ENCODE measurements at places on chromosomes 7 and 10.

DNA sequence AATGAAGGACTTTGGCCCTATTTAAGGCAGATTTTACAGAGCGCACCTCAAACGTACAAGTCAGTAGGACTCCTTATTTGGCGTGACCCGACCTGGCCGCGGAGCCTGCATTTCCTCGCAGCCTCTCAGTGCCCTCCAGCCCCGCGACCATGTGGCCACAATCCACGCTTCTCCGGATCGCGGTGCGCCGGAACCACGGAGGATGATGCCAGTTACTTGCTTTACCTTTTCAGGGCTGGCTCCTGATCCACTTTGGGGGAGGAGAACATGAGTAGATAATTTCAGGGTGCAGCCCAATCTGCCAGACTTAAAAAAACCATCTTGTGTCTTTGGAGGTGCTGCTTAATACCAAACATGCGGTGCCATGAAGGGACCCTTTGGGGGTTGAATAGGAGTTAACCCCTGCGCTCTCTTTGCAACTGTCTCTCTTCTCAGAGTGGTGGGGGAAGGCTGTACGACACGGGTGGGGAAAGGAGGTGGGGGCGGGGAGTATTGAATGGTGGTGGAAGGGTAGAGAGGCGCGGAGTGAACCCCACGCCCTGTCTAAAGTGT, 1.5 kb downstream of the FRAT1 start:
- no peak for DNase-seq

DNA sequence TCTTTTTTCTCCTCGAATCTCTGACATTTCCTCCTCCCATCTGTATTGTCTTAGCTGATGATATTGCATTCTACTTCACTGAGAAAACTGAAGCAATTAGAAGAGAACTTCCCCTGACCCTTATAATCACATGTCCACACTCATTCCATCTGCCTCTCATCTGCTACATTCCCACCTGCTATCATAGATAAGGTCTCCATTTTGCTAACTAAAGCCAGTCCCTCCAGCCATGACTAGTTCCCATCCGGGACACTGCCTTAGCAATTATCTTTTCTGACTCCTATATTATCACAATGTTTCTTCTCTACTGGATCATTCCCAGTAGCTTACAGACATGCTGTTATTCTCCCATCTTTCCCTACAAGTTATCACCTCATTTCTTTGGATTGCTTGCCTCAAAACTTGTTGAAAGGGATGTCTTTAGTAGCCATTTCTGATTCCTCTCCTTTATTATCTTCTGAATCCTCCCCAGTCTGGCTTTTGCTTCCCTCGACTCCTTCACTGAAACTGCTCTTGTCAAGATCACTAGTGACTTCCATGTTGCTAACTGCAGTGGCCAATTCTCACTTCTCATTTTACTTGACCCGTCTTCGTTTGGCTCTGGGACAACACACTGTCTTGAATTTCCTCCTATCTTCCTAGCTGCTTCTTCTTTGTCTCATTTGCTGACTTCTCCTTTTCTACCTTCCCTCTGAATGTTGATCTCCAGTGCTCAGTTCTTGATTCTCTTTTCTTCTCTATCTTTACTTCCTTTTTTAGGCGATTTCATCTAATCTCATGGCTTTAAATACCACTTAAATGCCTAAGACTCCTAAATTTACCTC, 35.9 kb downstream of the FZD1 start:
- DNase-seq: no peak

DNA sequence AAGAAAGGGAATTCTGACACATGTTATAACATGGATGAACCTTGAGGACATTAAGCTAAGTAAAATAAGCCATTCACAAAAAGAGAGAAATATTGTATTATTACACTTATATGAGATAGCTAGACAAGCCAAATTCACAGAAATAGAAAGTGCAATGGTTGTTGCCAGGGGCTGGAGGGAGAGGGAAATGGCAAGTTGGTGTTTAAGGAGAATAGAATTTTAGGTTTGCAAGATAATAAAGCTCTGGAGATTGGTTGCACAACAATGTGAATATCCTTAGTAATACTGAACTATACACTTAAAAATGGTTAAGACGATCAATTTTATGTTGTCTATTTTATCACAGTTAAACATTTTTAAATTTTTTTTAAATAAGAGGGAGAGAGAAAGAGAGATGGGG, 25.0 kb upstream of the ADD3 start:
- DNase-seq: no peak

GRCh38 chr10:35503578-35503977, 101.6 kb upstream of the GJD4 start:
- DNase-seq: no peak

- DNase-seq: no peak
Observed at GRCh38 chr10:44105696-44106095, 279.2 kb downstream of the CXCL12 start.

DNA sequence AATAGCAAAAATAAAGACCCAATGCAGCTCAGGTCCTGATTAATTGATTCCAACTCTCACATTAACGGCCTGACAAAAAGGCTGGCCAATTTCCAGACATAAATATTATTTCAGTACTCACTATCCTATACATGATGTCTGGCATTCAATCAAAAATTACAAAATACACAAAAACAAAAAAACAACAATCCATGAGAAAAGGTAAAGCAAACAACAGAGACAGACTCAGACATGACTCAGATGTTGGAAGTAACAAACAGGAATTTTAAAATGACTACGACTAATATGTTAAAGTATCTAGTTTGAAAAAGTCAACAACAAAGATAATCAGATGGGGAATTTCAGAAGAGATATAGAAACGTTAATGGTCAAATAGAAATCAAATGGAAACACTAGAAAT, 152.8 kb downstream of the AMPH start:
- DNase-seq: no peak

- DNase-seq: no peak
Observed at GRCh38 chr10:73717556-73717955, 19.6 kb upstream of the AGAP5 start.

DNA sequence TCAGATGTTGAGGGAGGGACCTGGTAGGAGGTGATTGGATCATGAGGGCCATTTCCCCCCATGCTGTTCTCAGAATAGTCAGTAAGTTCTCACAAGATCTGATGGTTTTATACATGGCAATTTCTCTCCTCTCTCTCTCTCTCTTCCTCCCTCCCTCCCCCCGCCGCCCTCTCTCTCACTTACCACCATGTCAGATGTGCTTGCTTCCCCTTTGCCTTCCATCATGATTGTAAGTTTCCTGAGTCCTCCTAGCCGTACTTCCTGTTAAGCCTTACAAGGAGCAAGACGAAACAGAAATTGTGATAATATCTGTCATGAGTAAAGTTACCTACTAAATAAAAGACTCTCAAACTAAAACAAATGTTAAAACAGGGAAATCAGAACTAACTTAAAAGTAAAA, 19.9 kb upstream of the GPR141 start:
- peak; percentile 36 for DNase-seq

DNA sequence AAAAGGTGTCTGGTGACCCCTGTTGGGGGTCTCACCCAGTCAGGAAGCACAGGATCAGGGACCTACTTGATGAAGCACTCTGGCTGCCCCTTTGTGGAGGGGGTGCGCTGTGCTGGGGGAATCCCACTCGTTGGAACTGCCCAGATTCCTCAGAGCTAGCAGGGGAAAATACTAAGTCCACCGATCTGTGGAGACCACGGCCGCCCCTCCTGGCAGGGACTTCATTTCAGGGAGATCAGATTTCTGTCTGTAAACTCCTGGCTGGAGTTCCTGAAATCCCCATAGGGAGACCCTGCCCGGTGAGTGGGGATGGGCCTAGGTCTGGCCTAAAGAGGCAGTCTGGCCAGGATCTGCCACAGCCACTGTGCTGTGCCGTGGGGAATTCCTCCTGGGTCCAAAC, 79.3 kb upstream of the ADCY1 start:
- DNase-seq: no peak

GRCh38 chr7:120254845-120255244, 18.1 kb upstream of the KCND2 start:
- no peak for DNase-seq

DNA sequence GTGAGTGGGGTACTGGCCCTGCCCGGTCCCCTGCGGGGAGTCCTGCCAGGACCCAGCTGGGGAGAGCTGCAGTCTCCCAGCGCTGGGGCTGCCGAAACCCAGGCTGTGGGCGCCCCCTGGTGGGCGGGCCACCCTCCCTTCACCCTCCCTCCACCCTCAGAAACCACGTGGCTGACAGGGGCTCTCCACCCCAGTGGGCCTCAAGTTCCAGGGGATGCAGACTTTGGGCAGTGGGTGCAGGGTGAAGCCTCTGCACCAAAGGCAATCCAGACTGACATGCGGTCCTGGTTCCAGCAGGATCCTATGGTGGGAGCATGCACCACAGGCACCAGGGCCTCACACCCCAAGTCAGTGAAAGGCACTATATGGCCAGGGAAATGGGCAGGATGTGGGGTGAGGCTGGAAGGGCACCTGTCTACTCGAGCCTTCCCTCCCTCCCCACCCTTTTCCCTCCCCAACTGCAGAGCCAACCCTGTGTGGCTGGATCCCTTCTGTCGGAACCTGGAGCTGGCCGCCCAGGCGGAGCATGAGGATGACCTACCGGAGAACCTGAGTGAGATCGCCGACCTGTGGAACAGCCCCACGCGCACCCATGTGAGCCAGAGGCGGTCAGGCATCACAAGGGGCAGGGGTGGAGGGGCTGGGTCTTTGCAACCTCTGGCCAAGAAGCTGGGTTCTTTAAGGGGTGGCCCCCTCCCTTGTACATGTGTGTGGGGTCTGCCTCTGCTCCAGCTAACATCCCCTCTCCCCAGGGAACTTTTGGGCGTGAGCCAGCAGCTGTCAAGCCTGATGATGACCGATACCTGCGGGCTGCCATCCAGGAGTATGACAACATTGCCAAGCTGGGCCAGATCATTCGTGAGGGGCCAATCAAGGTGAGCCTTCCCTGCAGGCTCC, 38.8 kb downstream of the PSAP start:
- DNase-seq: peak; percentile 77

GRCh38 chr7:6252341-6252746, 20.1 kb downstream of the CYTH3 start:
- DNase-seq: no peak

DNA sequence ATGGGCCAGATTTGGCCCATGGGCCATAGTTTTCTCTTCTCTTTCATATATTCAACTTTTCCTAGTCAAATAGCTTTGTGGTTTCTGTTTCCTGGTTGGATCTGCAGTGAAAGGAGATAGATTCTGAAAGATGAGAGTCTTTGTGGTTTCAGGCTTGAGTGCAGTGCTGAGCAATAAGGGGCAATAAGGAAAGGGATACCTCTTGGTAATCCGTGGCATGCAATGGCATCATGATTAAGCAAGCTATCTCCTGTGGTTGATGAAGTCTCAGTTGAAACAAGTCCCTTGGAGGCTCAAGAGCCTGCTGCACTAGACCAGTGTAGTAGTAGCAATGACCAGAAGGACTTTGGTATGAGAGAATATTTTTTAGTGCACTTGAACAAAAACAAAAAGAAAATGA, 187.7 kb upstream of the CNTNAP2 start:
- no peak for DNase-seq

DNA sequence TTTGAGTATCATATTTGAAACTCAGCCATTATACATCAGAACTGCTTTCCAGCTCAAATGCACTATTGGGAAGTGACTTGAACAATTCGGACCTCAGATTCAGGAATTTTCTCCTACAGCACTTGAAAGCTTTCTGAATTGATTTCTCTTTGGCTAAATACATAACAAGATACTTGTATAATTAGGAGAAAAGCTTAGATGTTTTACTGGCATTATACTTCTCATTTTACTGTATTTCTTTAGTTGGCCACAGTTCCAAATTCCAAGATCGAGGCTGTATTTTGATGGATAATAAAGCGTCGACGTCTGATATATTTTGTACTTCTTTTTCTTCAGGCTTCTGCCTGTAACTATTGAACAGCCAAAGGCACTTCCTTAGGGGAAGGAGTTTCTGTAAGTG, 26.7 kb upstream of the LYZL2 start:
- DNase-seq: no peak

DNA sequence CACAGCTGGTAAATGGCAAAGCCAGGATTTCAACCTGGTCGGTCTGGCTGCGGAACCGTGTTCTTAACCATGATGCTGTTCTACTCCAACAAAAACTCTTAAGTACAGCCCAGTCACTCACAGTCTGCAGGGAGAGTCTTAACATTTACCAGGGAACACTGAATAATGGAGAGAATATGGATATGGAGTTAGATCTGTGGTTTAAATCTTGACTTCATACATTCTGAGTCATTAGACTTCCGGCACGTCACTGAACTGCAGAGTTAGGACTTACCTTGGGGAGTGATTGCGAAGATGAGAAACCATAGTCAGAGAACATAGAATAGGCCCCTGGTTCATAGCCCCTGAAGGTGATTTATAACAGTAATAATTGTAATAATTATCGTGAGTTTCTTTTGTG, 61.7 kb downstream of the ADRA2A start:
- no peak for DNase-seq

DNA sequence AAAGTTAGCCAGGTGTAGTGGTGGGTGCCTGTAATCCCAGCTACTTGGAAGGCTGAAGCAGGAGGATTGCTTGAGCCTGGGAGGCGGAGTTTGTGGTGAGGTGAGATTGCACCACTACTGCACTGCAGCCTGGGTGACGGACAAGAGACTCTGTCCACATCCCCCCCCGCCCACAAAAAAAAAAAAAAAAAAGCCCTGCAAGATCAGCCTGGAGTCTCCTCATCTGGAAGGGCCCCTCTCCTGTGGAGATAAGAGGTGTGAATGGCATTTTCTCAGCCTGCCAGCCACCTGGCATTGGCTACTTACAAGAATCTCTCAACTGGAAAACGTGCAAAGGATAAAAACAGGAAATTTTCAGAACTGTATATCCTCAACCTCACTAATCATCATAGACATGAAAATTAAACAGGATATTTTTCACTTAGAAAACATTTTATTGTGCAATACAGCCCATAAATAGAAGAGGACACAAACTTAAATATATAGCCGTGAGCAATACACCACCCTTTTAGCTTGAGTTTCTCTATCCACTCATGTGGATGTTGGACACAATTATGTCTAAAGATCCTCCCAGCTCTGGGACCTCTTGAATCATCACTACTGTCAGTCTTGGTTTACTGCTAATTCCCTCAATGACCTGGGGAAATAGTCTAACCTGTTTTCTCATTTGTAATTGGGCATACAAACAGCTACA, 11.3 kb upstream of the TSPAN15 start:
- peak; percentile 26 for DNase-seq

- no peak for DNase-seq
Observed at GRCh38 chr10:15809450-15809849, 50.9 kb downstream of the MINDY3 start.

- DNase-seq: peak; percentile 57
Observed at GRCh38 chr10:1454428-1454827, 282.9 kb downstream of the ADARB2 start.

- no peak for DNase-seq
Observed at GRCh38 chr7:52940481-52940880, 95.0 kb upstream of the POM121L12 start.

DNA sequence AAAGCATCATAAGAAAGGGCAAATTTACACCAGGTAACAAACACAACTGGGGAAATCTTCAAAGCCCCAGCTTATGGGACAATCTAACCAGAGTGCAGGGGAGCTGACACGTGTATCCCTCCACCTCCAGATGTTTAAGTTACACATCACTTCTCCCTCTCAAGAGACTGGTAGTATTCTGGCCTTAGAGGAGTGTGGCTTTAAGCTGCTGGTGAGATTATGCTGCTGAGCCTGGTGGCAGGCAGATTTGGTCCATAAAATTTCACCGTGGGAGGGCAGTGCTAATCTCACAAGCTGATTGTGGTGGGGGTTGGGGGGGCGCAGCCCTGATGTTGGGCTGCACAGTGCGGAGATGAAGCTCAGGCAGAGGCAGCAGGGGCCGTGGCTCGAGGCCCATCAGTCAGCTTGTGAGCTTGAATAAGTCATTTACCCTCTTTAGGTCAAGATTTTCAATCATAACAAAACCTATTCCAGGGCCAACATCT, 431.0 kb upstream of the GALNT17 start:
- DNase-seq: no peak

GRCh38 chr7:139661043-139661440, 116.8 kb downstream of the HIPK2 start:
- DNase-seq: no peak
